ENCODE measurements at places on chromosomes 1 and 21.

DNA sequence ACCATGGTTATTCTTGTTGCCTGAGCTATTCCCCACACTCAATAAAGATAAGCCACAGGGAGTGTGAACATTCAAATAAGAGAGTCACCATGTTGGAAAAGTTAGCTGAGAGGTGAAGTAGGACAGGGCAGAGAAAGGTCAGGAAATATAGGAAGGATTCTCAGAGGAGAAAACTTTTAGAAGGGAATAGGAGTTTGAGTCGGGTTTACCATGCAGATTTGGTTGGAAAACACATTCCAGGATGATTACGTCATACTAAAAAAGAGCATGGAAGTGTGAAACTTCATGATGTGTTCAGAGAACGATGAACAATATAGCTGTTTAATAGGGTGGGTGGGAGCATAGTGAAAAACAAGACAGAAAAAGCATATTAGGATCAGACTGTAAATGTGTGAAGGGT lies 1125.3 kb upstream of the ADGRL2 start:
- no peak for DNase-seq

- DNase-seq, result no peak
Measured at GRCh38 chr1:222547944-222548671, at the start of gene HHIPL2. TSS of gene HHIPL2 (minus strand) at chr1:222548104. CDS start at chr1:222548044, 60 bp downstream.

DNA sequence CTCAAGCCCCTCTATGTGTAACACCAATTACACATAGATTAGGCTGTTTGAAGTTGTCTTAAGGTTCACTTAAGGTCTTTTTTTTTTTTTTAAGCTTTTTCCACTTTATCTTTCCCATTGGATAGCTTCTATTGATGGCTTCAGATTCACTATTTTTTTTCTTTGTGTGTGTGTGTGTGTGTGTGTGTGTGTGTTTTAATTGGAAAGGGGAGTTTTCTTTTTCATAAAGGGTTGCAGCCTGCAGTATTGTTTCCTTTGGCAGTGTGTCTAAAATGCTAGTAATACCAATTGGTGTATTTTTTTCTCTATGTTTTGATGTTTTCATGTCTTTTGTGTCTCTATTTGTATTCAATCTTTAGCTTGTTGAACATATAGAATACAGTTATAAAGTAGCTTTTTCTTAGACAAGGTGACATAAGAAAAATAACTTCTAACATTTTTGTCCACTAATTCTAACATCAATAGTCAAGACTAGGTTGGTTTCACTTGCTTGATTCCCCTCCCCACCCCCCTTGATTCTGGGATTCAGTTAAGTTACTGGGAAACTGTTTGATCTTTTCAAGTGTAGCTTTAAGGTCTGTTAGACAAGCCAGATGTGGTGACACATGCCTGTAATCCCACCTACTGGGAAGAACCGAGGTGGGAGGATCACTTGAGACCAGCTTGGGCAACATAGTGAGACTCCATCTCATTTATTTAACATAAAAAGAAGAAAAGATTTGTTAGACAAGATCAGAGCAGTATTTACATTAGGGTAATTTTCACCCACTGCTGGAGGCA lies 21.4 kb downstream of the PRRC2C start:
- DNase-seq, result no peak

DNA sequence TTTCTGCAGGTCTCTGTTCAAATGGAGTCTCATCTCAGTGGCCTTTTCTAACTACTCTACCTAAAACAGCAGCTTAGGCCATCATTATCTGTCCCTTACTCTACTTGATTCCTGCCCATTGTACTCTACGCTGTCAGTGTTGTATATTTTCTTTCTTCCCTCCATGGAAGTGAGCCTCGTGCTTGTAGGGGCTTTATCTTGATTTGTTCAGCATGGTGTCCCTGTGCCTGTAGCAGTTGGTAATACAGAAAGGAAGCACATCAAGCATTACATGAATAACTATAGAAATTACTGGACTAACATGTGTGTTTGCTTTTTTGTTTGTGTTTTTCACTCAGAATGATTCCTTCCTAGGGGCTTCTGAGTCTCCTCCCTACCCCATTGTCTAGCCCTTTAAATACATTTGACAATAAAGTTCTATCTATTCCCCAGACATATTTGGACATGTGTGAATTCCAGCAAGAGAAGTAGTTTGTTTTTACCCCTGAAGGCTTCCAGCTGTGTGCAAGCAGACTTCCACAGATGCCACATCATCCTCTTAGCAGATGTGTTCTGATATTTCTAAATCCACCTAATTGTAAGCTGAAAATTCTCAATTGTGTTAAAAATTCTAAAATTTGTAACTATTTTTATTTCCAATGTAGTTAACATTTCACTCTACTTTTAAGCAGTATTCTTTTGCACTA lies 40.3 kb downstream of the PRMT2 start:
- no peak for DNase-seq

DNA sequence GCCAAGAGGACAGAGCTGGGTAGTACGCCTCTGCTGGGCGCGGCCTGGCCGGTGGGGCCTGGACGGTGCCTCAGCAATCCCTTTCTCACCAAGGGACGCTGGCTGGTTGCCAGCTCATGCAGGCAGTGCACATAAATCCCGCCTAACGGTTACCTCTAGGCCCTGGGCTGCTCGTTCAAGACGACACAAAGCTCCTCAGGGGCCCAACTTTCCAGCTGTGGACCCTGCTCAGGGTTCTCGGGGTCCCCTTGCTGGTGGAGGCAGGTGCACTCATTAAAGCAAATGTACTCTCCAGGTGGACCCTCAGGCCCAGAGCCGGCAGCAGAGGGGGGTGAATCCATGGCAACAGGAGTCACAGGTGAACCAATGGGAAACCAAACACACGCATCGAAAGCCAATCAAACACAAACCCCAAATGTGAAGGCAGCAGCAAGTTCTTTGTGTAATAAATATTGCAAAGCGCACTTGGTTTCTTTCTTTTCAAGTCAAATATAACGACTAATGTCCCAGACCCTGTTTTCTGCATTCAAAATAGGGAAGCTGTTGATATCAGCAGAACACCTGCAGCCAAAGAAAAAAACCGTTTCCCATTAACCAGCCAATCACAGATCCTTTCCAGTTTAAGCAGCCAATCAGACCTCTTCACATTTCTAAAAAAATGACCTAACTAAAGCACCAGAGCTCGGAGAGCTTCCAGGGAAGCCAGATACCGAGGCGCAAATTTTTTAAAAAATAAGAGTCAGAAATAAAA lies 26.1 kb upstream of the CLSTN1 start:
- no peak for DNase-seq

GRCh38 chr1:15207829-15208429 lies 39.1 kb upstream of the FHAD1 start:
- DNase-seq, result no peak

DNA sequence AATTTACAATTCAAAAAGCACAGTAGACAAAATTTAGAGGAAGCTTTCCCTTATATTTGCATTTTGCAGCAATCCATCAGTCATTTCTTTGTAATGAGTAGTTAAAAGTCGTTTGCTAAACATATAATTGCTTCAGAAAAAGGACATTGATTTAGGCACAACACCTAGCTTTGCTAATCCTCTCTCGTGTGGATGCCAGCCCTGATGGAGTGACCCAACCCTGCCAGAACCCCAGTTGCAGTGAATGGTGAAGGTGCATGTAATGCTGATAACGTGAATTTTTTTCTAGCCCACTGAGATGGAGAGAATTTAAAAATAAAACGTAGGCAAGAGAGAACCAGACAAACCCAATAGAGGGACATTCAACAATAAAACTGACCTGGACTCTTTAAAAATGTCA lies 263.4 kb downstream of the GRIK1 start:
- no peak for DNase-seq

GRCh38 chr1:51630922-51631321 lies 14.0 kb downstream of the OSBPL9 start:
- no peak for DNase-seq

DNA sequence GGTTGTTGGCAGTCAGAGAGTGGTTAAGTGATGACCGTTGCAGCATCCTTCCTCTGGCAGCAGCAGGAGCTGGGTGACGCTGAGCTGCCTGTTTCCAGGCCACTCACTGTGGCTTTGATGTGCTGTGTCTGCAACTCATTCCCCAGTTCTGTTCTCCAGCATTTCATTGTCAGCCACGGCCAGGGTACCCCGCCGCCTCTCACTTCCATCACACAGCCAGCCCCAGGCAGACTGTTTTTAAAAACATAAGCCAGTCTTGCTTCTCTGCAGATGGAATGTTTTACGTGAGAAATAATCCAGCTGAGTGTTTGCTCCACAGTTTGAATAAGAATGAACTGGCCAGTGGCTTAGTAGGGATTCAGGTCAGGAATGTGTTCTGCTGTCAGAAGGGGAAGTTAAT lies 21.5 kb upstream of the ST6GALNAC3 start:
- DNase-seq, result no peak

DNA sequence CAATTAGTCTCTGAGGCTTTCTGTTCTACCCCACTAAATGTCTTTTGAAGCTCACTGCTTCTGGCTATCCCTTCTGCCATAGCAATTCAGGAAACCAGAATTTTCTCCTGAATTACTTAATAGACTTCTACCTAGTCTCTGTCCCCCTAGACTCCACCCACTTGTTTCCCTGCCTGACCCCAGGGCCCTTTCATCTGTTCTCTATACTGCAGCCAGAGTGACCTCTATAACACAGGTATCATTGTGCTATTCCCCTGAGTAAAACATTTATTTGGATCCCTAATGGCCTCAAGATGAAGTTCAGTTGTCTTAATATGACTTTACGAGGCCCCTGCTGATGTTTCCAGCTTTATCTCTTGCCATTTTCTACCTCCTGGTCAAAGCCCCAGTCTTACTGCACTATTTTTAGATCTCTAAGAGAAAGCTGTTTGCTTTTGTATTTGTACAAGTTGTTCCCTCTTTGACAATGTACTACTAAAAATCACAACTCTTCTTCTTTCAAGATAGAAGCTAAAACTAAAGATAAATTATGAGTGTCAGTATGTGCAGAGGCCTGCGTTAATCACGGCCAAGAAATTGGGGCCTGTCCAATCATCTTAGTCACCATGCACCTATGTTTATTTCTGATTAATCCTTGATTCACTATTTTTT lies 54.5 kb downstream of the ATP1B1 start:
- DNase-seq, result no peak

DNA sequence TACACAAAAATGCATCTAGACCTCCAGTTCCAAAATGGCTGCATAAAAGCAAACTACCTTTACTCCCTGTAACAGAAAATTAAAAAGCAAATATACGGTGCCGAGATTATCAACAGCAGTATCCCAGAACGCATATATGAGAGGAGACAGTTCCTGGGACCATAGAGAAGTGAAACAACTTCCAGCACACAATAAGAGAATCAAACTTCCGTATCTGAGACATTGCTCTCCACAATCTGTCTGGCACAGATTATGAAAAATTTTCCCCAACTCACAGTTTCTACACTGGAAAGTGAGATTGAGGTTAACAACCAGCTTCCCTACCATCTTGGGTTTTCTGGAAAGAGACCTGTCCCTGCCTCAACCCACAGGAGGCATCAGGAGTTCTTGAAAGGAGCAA lies 47.2 kb upstream of the ST6GALNAC3 start:
- no peak for DNase-seq

Data from activated T-cell treated with anti-CD3 and anti-CD28 coated beads for 1 hour (primary cell).